Posterior cingulate gyrus (tissue), 11 donors: ENCODE measurements at places on chromosomes 1 and 21.

- DNase-seq: no peak
Measured at GRCh38 chr1:161737625-161738024, 12.0 kb upstream of the DUSP12 start.

GRCh38 chr21:30590297-30590696 lies at the start of gene KRTAP22-2:
TSS of gene KRTAP22-2 (minus strand) at chr21:30590397.
- DNase-seq: no peak

GRCh38 chr1:25697435-25698217 lies 81.0 kb downstream of the MAN1C1 start:
- DNase-seq: peak; percentile 73

GRCh38 chr1:178733972-178734371 lies 8.9 kb downstream of the RALGPS2 start:
- no peak for DNase-seq

DNA sequence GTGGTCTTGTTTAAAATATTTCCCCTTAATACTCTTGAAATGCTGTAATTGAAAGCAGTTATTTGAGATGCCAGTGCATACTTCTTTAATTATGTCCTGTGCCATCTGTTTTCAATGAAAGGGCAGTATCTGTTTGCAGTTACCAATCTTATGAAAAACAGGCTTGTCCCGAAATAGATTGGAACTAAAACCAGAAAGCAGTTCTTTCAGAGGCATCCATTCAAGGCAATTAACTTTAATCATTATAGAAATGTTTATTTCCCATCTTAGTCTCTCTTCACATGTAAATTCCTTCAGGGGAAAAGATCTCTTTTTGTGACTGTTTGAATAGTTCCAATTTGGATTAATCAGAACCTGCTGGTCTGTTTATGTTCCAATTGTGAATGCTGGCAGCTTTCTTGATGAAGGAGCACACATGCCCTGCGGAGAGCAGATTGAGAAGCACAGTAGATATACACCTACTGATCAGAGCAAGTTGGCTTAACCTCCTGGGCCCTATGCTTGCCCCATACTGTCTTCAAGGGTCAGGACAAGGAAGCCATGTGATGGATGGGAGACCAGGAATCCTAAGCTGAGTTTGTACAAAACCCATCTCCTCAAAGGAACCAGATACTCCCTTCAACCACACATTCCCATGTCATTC lies 41.6 kb upstream of the MROH9 start:
- DNase-seq: peak; percentile 50

DNA sequence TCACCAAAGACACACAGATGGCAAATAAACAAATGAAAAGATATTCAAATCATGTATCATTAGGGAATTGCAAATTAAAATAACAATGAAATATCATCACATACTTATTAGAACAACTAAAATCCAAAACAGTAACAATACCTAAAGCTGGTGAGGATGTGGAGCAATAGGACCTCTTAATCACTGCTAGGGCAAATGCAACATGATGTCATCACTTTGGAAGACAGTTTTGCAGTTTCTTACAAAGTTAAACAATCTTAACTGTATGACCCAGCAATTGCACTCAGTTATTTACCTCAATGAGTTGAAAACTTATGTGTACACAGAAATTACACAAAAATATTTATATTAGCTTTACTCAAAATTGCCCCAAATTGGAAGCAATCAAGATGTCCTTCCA lies 47.3 kb downstream of the SELENOF start:
- no peak for DNase-seq

DNA sequence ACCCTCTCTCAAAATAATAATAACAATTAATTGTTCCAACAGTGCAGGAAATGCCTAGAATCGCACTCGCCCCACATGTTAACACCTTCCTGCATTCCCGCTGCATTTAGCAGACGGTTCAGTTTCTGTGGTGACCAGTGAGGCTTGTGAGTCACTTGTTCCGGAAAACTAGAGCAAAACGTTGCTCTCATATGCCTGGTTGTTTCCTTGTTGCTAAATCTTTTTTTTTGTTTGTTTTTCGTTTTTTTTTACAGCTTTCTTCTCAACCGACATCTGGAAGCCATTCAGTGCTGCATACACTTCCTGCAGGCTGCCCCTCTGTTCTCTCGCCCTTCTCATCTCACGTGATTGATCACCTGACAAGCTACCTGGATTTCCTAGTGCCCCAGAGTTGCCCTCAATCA lies 56.9 kb upstream of the TMPRSS2 start:
- DNase-seq: no peak

DNA sequence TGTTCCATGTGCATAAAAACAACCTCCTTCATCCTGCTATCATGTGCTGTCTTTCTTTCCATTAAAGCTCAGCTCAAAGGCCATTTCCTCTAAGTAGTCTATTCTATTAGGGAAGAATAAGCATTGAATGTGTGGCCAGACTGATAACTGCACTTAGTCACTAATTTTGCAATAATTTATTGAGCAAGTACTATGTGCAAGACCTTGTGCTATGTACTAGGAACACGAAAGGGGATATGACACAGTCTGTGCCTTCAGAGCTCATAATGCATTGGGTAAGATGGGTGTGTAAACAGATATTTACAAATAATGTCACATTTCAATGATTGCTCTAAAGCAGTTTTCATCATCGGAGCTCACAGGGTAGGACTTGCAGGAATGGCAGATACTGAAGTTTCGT lies 54.2 kb downstream of the NMNAT2 start:
- DNase-seq: no peak

GRCh38 chr1:154431586-154432373 lies 26.6 kb downstream of the IL6R start:
- DNase-seq: no peak

DNA sequence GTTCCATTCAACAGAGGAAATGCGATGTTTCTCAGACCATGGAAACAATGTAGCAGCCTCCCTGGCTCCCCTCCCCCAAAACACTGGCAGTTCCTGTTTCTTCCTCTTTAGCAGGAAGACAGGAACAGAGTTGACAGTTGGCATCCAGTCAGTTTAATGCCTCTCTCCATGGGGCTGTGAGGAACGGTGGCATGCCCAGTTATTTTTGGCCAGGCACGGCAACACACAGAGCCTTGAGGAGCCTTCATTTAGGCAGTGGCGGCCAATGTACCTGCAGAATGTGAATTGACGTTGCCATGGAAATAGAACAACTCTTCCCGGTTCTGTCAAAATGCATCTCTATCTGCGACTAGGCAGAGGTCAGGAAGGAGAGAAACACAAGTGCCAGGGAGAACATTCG lies 330.6 kb downstream of the DSCAM start:
- DNase-seq: no peak

- DNase-seq: no peak
Measured at GRCh38 chr1:37481289-37482003, 7.1 kb downstream of the ZC3H12A start.

GRCh38 chr1:225908773-225909172 lies 15.3 kb downstream of the PYCR2 start:
- no peak for DNase-seq

DNA sequence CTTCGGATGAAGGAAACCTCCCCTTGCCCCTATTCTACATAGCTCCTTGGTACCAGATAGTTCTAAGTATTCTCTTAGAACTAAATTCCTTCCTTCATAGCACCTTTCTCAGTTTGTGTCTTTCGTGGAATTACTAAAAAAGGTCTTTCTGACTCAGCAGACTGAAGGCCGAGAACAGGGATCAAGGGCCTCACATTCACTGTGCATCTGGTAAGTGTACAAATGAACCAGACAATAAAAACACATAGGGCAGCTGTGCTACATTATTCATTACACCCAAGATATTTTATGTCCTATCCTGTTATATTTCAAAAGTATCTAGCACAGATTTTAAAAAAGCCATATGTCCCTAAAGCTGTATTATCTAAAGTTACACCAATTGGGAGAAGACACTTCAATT lies 62.9 kb upstream of the HP1BP3 start:
- DNase-seq: no peak

- peak; percentile 29 for DNase-seq
Measured at GRCh38 chr1:1597275-1597930, 2.5 kb downstream of the FNDC10 start.

DNA sequence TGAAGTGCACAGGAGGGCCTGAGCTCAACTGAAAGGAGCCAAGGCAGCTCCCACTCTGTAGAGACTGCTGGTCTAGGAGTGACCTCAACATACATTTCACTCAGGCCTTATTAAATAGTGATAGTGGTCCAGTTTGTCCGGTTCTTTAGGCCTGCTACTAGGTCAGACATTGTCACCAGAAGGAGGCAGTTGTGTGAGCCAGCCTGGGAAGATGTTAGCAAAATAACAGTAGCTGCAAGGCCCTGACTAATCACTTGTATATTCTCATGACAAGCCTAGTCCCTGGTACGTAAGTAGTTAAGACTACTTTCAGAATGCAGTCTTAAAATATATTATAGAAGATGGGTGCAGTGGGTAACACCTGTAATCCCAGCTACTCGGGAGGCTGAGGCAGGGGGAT lies 264.0 kb upstream of the CAMK1G start:
- DNase-seq: no peak

DNA sequence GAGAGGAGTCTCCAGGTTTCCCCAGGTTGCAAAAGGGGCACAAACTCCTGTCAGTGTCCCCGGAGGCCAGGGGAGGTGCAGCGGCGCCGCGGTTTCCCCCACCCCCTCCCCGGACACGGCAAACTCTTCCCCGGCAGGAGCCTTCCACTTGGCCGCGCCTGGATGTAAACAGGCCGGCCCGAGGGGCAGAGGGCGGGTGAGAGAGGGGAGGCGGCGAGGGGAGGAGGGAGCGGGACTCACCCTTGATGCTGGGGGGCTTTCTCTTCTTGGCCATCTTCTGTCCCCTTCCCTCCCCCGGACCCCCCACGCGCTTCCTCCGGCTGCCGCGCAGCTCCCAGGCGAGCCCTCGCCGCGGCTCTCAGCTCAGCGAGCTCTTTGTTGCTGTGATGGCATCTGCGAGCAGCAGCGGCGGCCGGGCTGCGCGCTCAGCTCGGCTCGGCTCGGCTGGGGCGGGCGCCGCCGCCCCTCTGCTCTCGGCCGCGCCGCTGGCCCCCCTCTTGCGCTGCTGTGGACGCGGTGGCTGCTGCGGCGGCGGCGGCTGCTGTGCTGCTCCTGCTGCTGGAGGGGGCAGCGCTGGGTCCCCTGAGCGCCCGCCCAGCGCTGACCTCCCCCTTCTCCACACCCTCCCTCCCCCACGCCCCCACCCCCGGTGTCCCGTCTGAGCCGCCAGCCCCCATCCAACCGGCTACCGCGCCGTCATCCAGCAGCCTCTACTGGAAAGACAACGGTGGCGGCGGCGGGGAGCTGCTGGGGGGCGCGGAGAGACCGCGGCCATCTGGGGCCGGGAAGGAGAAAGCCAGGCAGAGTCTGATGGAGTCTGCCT lies 4.9 kb upstream of the SLC44A5 start:
- DNase-seq: peak; percentile 12
